Activated CD8-positive, alpha-beta memory T cell treated with anti-CD3 and anti-CD28 coated beads, Interleukin-2, amount 10 ng/mL, durations not matched to agents 7 days and 5 days (primary cell): ENCODE measurements at places on chromosomes 11 and 22. TPM values are rescaled to one million over a fixed set of nuclear protein-coding genes. Genes with fewer than 3 reads are reported as not detected.

Gene GALNT18
- total RNA-seq: 0.70 TPM

Gene TRIM29
- not detected for total RNA-seq

Gene RHBDD3
- total RNA-seq: 40.5 TPM

Gene OR51I1
- total RNA-seq: not detected

Gene ALG8
- 47.3 TPM for total RNA-seq

Gene USP47
- total RNA-seq: 44.8 TPM

Gene OR10D3
- total RNA-seq: not detected

Gene PRSS23
- total RNA-seq: 4.9 TPM

Gene MUC6
- total RNA-seq: not detected

Gene VSIG10L2
- total RNA-seq: not detected

Gene MMP12
- total RNA-seq: not detected

Gene HTR3B
- not detected for total RNA-seq

Gene NCAPD3
- 143 TPM for total RNA-seq

Gene GLYATL2
- total RNA-seq: not detected

Gene ELMOD1
- 0.16 TPM for total RNA-seq

Gene OR5B21
- 0.44 TPM for total RNA-seq

Gene PGR
- total RNA-seq: not detected

Gene CARNS1
- total RNA-seq: 1.3 TPM
